ENCODE measurements at places on chromosomes 1 and 21.
A peak's percentile ranks its signal among the peaks of the same experiment; 100 is the strongest.

- no peak for DNase-seq
These were observed 214.5 kb downstream of the KCNT2 start for GRCh38 chr1:196393742-196394141.

- DNase-seq = no peak
These were observed 32.1 kb downstream of the CTNNBIP1 start for GRCh38 chr1:9877962-9878361.

DNA sequence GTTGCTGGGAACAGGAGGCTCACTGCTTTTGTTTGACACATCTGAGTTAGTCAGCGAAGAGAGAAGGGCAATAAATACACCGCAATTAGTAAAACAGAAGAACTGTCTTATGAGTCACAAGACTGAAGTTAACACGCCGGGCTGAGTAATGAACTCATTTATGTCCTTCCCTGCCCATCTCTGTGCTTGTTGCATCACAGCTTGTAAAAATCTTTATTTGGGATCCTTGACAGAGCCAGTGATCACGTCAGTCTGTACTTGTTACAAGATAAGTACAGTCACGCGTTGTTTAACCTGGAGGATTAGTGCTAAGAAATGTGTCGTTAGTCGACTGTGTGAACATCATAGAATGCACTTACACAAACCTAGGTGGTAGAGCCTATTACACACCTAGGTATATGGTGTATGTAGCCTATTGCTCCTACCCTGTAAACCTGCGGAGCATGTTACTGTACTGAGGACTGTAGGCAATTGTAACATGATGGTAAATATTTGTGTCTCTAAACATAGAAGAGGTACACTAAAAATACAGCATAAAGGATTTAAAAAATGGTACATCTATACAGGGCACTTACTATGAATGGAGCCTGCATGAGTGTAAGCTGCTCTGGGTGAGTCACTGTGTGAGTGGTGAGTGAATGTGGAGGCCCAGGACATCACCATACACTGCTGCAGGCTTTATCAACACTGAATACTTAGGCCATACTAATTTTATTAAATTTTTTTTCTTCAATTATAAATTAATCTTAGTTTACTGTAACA lies 272.2 kb downstream of the TNR start:
- DNase-seq = no peak

GRCh38 chr1:241717975-241718374 lies 65.9 kb downstream of the WDR64 start:
- DNase-seq = no peak

- DNase-seq = no peak
These were observed 115.4 kb upstream of the ERG start for GRCh38 chr21:38613686-38614085.

DNA sequence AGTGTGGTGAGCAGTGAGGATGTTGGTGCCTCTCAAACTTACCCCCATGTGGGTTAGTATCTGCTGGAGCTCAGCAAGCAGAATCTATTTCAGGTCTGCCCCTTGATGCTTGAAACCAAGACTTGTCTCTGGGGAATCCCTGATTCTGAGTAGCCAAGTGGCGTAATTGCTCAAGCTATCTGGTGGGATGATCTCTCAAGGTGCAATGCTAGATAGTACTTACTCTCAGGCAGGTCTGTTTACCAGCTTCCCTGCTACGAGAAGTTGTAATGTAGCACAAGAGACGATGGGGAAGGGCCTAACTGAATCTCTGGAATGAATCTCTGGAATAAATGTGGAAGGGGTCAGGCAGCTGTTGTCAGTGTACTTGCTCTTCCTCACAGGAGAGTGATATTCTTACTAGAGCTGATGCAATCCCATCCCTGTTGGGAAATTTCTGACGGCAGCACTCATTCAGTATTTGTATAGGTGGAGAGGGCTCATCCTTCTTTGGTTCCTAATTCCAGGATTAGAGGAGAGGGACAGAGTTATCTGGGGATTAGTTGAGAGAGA lies 65.4 kb downstream of the MACF1 start:
- no peak for DNase-seq

- no peak for DNase-seq
These were observed 47.1 kb downstream of the PRDM15 start for GRCh38 chr21:41831866-41832595.

- no peak for DNase-seq
These were observed 121.8 kb upstream of the TNR start for GRCh38 chr1:175865041-175865766.

DNA sequence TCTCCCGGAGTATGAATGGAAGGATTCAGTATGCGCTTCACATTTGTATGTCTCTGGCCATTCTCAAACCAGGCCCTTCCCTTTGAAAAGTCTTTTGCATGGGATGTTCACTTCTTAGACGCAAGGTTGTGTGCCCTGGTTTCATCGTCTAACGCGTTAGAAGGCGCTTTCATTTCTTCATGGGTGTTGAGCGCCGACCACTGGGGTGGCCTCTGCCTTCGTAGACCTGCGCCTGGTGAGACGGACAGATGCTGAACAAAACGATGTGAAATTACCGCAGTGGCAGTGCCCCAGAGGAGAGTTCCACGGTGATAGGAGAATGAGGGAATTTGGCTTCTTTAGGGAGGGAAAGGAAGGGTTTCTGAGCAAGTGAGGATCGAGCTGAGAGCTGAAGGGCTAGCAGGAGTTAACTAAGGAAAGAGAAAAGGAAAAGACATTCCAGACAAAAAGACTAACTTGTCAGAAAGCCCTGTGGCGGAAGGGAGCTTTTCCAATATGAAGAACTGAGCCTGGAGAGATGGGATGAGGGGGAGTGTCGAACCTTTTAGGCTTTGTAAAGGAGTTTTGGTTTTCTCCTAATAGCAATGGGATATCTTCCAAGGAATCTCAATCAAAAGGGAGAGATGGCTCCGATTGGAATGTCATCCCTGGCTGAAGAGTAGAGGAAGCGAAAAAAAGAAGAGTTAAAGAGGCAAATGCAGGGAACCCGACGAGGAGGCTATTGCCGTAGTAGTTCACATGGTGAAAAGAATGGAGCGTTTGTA lies 951 bp downstream of the GGPS1 start:
- peak; percentile 36 for DNase-seq

All from activated gamma-delta T cell treated with anti-CD3 and anti-CD28 coated beads, Interleukin-2, amount 50 U/mL, for 16 hours (primary cell).